MV-4-11 (cell line): ENCODE measurements at places on chromosomes 5 and 9.

- peak; percentile 6 for DNase-seq
These were observed 20.9 kb upstream of the RFK start for GRCh38 chr9:76415154-76415553.

GRCh38 chr5:149011084-149011483 is 51.8 kb downstream of the SH3TC2 start:
- DNase-seq = no peak

- DNase-seq = no peak
These were observed 384.6 kb downstream of the TMEM232 start for GRCh38 chr5:110341836-110342235.

DNA sequence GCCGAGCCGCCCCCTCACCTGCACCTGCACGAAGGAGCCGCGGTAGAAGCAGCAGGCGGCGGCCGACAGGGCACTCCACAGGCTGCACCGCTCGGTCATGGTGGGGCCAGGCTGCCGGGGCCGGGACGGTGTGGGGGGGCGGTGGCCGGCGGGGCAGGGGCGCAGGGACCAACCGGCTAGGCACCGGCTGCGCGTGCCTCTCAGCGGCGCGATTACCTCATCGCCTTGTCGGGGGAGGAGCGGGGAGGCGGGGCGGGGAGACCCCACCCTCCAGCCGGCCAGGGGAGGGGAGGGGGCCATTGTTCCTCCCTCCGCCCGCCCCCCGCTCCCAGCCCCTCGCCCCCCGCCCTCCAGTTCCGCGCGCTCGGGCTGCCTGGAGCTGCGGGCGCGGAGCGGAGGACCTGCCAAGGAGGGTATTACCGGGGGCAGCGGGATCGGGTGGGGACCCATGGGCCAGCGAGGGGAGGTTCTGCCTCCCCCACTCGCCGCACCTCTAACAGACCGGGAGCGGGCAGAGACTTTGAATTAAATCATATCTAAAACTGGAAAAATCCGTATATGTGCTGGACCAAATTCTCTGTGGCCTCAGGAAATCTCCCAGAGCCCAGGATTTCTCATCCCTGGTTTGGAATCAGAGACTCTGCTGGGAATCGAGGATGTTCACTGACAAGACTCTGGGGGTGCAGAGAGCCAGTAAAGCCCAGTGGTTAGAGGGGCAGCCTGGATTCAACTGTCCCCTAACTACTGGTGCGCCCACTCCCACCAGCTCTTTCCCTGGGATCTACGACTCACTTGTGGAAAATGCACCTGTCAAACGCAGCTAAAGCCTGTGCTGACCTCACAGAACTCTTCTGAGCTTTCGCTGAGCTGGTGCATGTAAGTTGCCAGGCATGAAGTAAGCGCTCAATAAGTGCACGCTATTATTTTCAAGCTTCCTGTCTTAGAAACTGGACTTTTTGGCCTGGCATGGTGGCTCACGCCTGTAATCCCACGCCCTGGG is 20.3 kb upstream of the TOR2A start:
- DNase-seq = no peak

DNA sequence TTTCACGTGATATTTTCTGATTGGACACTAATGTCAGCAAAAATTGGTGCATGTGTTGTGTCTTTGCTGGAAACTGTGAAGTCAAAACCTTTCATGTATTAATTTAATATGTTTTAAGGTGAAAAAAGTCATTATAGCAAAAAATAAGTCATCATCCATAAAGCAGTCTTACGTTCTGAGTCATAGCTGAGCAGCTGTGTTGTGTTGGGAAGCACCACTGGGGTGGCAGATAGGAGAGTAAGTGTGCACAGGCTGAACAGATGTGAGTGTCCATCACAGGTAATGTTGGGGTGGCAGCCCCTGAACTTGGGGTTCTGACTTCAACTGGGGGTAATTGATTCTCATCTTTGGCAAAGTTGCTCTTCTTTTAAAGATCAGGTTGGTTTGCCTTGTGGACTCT is 156.8 kb downstream of the NXNL2 start:
- no peak for DNase-seq

DNA sequence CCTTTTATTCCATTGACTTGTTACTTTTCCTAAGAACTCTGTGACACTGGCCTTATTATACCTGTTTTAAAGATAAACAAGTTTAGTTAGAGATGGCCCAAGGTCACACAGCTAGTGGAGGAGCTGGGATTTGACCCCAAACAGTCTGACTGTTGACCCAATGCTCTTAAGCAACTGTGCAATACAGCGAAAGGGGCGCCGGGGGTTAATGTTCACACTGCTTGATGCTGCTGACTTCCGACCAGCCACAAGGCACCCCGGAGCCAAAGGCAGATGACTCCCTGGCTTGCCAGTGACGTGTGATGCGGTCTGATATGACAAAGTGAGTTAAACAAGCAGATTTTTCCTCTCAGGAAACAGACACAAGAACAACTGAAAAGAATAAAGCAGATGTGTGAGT is 23.9 kb downstream of the PIK3R1 start:
- DNase-seq = peak; percentile 94

DNA sequence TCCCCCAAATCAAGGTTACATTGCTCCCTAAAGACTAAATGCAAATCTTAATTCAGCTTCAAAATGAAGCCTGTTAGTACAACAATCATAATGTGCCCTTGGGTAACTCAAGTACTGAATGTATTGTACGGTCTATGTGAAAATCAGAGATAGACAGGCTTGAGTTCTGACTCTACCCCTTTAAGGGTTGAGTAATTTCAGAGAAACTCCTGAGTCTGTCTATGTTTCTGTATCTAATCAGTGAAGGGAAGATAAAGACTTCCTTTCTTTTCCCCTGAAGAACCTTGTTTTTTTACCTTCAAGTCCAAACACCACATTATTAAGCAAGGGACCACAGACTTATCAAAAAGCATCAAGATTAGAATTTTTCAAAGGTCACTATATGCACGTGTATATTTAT is 108.2 kb downstream of the MPDZ start:
- DNase-seq = no peak

- DNase-seq = no peak
These were observed 29.3 kb downstream of the SEMA5A start for GRCh38 chr5:9516591-9516990.

DNA sequence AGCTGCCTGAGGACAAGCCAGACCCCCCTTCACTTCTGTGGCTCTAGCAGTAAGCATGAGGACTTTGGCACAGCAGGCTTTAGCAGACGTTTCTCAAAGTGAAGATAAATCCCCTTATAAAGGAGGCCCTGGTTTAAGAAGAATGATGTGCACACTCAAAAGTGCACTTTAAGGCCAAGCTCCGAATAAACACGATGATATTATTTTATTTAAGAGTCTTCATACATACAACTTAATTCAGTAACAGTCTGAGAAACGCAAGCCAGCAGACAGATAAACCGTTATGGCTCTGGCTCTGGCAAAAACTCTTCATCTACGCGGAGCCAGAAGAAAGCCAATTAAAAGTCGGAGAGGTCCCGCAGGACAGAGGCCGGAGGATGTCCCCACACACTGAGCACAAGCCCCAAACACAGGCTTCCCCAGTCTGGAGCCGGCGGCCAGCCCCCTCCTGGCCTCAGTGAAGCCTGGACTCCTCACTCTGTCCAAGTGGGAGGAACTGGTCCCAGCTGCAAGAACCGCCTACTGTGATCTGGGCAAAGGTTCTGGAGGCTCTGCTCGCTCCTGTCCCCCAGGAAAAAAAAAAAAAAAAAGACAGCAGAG is 44.6 kb downstream of the ADAMTS2 start:
- no peak for DNase-seq

DNA sequence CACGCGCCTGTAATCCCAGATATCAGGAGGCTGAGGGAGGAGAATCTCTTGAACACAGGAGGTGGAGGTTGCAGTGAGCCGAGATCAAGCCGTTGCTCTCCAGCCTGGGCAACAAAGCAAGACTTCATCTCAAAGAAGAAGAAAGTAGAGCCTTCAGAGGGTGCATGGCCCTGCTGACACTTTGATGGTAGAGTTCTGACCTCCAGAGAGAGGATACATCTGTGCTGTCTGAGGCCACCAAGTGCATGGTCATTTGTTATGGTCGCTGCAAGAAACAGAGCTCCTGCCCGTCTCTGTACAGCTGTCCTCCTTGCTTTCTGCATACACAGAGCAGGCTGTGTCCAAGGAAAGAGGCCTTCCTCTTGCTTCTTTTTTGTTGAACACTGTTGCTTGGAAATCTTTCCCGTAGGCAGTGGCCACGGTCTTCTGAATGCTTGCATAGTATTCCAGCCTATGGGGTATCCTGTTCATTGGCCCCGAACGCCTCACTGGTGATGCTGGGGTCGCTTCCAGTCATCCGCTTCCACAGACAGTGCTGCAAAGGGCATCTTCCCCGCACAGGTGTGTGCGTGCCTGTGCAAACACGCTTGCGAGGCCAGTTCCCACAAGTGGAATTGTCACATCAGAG is 36.8 kb upstream of the UNC5A start:
- no peak for DNase-seq

- DNase-seq = no peak
These were observed 2023.0 kb upstream of the CDH9 start for GRCh38 chr5:29061381-29061780.

DNA sequence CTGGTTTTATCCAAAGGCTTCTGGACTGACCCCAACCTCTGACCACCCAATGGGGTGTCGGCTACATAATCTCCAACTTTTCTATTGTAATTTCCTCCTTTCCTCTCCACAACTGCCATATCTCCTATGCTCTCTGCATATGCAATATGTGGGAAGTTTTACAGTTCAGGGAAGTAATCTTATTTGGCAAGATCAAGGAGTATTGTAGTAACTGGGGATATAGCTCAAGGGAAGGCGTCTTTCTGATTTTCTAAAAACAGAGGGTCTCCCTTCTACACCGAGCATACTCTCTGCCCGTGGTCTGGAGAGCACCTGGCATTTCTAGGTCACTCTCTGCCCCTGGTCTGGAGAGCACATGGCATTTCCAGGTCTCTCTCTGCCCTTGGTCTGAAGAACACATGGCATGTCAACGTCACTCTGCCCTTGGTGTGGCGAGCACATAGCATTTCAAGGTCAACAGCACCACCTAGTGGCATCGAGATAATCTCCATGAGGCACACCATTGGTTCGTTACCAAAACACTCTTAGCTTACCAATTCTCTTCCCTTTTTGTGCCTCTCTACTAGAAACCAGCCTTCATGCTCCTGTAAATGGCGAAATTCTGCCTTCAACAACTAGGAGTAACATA is 616.4 kb upstream of the NUDT12 start:
- peak; percentile 42 for DNase-seq

- no peak for DNase-seq
These were observed 63.3 kb downstream of the RAPGEF6 start for GRCh38 chr5:131571669-131572168.

- DNase-seq = no peak
These were observed 46.8 kb upstream of the GRAMD2B start for GRCh38 chr5:126376443-126376842.
